ENCODE measurements at places on chromosomes 6 and 20.

- no peak for DNase-seq
Observed at GRCh38 chr6:116616737-116617053, 416 bp downstream of the RSPH4A start.

- DNase-seq, result no peak
Observed at GRCh38 chr6:17935188-17936149, 52.0 kb downstream of the KIF13A start.

- DNase-seq, result peak; percentile 22
Observed at GRCh38 chr6:76230711-76231110, 158.2 kb upstream of the IMPG1 start.

GRCh38 chr6:4516206-4516605, 260.0 kb upstream of the CDYL start:
- DNase-seq, result no peak

DNA sequence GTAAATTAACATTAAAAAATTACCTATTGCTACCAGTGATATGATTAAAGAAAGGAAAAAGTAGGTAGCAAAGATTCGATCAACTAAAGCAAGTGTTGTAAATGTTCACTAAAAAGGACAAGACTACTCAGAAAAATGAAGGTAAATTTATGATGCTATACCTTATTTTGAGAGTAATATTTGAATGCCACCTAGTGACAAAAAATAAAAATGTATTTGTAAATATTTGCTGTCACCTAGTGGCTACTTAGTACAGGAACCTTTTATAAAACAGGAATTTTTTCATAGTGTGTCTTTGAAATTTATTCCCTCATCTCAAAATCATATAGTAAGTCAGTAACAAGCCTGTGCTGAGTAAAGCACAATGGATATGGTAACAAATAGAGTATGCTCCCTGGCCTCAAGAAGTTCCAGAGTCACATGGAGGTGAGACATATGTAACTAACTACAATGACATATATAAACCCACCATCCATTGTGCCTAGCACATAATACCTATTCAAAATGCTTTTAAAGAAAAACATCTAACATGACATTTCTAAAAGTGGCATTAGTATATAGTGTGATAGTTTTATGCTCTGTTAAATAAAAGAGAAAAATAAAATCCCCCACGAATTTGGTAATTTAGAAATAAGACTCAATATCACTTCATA, 193.1 kb upstream of the SIM1 start:
- peak; percentile 37 for DNase-seq

DNA sequence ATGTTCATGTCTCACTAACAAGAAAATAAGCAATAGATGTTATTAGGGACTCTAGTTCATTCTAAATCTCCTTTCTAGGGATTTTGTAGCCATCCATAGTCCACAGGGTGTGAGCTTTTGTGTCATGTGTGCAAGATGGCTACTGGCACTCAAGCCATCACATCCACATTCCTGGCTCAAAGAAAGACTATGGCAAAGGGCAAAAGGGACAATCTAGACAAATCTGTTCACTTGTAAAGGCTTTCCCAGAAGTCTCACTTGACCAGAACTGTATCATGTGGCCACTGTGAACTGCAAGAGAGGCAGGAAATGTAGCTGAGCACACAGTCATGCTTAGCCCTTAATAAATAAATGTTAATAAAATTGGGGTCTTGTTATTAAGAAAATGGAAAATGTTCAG, 212.6 kb upstream of the EXOC2 start:
- no peak for DNase-seq

DNA sequence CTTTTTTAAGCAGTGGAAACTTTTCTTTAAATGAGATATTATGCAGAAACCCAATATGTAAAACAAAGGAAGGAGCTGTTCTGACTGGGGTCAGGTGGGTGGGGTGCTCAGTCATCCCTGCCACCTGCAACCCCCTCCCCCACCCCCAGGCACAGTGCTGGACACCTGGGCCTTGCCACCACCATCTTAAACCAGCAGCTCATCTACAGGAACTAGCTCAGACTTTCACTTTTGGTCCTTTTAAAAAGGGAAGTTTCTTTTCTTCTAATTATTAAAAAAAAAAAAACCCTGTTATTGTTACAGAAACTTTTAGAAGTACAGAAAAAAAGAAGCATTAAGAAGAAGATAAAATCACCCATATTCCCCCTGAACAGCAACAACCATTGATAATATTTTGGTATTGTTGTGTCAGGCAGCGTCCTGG, 37.1 kb downstream of the PPP1R16B start:
- no peak for DNase-seq

DNA sequence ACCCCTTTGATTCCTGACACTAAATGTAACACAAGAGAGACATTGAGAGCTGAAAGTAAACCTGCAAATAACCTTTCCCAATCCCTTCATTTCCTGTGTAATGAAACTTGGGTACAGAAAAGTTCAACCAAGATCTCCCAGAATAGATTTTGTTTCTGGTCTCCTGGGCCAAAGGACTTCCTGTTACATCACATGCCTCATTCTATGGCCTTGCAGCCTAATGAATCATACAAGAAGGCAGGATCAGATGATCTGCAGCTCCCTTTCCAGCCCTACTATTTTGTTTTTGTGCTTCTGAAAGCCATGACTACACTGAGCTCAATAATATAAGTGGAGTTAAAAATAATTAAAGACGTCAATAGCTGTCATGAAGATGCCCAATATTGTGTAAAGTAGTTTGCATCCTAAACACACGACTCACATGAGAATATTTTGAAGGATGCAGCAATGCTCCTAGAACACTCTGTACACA, 73.4 kb upstream of the NOX3 start:
- peak; percentile 86 for DNase-seq

DNA sequence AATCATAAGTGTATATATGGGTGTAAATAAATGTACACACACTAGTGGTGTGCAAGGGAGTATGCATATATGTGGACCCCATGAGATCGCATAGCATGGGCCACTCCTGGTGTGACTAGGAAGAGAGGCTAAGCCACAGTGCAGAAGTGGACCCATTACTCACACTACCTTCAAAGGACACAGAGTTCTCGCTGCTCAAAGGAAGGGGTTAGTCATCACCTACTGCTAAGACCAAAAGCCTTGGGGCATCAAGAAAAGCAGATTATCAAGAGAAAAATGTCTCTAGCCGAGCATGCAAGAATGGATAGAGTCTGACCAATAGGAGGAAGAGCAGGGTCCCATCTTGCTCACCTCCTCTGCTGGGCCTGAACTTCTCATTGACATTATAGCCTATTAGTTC, 195.5 kb downstream of the MAFB start:
- DNase-seq, result peak; percentile 93

DNA sequence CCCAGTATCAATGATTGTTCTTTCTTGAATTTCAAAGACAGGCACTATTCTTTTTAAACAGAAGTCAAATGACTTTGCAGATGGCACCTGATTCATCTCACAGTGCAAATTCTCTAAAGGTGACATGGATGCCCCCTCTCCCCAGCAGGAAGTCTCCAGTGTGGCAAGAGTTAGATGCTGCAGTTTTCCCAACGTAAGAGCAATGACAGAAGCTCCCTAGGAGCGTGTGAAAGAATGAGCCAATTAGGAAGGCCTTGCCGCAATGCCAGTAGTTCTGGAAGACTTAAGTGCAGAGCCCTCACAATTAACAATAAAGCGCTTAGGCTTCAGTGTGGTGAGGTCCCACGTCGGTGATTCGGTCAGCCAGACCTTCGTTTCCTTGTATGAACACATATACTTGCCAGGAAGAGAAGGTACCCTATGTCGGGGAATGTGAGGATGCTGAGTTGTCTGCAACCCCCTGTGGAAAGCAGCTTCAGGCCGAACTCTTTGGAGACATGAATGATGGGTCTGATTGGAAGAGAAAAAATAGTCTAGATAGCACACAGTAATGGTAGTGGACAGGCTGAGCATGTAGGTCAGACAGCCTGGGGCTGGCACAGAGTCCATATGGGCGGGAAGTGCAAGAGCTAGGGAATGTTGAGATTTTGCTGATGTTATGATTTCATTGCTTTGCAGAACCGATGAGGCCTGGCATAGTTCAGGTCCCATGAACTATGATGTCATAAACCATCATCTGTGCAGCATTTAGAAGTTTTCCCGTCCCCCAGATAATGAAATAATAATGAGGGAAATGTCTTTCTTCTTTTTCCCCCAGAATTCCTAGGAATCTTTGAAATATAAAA, 132.6 kb downstream of the PHACTR1 start:
- no peak for DNase-seq

DNA sequence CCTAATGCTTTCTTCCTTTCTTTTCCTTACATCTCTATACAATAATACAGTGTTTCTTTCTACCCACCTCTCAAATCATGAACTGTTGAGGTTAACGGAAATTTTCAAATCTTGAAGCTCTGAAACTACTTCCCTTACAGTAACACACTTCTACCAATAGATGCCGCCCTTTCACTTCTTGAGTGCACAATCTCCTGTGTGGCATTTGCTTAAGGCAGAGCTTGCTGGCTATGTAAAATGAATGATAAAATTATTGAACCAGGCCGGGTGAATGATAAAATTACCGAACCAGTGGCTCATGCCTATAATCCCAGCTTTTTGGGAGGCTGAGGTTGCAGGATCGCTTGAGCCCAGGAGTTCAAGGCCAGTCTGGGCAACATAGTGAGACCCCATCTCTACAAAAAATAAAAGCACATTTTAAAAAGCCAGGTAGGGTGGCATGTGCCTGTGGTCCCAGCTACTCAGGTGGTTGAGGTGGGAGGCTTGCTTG, 56.8 kb downstream of the KCNS1 start:
- peak; percentile 76 for DNase-seq

DNA sequence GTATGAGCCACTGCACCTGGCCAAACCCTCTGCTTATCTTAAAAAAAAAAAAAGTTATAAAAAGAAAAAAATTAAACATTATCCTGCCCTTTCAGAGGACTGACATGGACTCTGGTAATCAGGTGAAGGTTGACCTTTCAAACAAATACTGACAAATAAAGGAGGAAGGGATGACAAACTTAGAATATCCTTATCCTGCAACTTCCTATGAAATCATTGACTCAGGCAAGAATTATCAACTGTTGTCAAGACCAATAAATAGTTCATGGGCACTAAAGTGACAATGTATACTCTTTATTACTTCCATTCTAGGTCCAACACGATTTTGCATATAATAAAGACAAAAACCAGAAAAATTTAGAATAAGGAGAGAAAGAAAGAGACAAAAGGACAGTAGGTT, 117.9 kb downstream of the KIF16B start:
- no peak for DNase-seq

GRCh38 chr6:14549871-14550270, 432.3 kb downstream of the CD83 start:
- DNase-seq, result no peak

DNA sequence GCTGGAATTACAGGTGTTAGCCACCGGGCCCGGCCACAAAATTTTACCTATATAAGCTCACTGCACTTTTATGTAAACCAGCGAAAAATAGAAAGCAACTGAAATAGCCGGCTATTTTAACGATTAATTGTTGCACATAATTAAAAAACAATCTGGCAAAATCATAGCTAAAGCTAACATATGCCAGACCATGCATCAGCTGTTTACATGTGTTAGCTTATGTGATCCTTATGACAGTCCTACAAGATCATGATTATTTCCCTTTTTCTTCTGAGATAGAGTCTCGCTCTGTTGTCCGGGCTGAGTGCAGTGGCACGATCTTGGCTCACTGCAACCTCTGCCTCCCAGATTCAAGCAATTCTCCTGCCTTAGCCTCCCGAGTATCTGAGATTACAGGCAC, 157.0 kb downstream of the ZFP64 start:
- no peak for DNase-seq

- DNase-seq, result no peak
Observed at GRCh38 chr20:1896484-1897258, 1.5 kb downstream of the SIRPA start.

DNA sequence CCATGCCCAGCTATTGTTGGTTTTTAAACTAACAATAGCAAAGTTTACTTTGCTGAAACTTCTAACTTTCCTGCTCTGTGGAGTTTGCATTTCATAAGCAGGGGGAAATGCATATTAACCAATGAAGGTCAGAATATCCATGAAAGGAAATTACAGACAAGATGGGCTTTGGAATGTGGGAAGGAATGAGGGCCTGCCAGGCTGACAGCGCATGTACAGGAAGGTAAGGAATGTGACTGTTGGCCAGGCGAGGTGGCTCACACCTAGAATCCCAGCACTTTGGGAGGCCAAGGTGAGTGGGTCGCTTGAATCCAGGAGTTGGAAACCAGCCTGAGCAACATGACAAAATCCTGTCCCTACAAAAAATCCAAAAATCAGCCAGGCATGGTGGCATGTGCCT, 49.6 kb downstream of the CDK5RAP1 start:
- no peak for DNase-seq

- DNase-seq, result no peak
Observed at GRCh38 chr20:1414982-1415381, 22.1 kb upstream of the FKBP1A start.

DNA sequence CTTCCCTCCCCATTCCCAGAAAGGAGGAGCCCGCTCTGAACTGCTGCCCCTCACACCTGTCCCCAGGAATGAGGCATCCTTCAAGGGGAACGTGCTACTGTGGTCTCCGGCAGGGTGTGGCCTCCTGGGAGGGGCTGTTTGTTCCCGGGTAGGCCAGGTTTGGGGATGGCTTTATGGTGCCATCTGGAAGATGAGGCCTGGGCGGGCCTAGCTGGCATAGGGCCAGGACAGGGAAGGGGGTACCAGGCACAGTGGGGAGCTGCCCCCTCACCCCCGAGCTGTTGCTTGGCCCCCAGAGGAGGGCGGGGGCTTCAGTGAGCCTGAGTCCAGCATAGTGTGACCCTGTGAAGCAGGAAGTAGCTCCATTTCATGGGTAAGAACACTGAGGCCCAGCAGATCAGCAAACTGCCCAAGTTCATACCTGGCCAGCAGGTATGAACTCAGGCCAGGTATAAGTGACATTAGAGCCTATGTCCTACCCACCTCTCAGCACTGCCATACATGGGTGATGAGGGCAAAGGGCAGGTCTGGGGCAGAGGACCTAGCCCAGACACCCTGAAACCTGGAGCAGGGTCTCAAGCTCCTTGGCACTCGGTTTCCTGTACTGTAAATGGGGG, 17.5 kb upstream of the SPDEF start:
- no peak for DNase-seq

GRCh38 chr6:118383924-118384323, 164.2 kb upstream of the PLN start:
- DNase-seq, result no peak

DNA sequence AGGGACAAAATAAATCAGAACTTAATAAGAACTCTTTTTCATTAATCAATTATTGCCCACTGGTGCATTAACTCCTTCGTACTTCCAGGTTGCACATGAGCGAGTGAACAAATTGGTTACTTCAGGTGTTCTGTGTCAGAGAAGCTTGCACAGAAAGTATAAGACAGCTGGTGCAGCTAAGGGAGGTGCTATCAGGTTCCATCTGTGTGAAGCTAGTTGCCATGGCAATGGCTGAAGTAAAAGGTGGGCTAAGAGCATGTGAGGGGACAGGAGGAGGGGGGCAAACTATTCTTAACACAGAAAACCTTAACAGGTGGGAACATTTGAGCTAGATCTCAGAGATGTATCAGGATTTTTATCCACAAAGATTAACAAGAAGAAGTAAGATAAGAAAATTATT, 81.6 kb downstream of the MANEA start:
- DNase-seq, result no peak
